ENCODE measurements at places on chromosomes 12 and 14.

GRCh38 chr12:93447555-93448290 is 6.0 kb upstream of the UBE2N start:
- no peak for DNase-seq

GRCh38 chr14:38255673-38256532 is at the start of gene CLEC14A:
Gene CLEC14A (minus strand): TSS chr14:38256093. CDS start chr14:38256022, 71 bp downstream.
- DNase-seq, result no peak

GRCh38 chr12:92444763-92445162 is 258.0 kb upstream of the PLEKHG7 start:
- no peak for DNase-seq

GRCh38 chr14:62125793-62126192 is 363.6 kb downstream of the SNAPC1 start:
- no peak for DNase-seq

GRCh38 chr12:103503546-103504480 is 8.0 kb upstream of the C12orf42 start:
- DNase-seq, result peak; percentile 61

- DNase-seq, result no peak
Measured at GRCh38 chr12:120249266-120249874, 16.2 kb downstream of the PXN start.

DNA sequence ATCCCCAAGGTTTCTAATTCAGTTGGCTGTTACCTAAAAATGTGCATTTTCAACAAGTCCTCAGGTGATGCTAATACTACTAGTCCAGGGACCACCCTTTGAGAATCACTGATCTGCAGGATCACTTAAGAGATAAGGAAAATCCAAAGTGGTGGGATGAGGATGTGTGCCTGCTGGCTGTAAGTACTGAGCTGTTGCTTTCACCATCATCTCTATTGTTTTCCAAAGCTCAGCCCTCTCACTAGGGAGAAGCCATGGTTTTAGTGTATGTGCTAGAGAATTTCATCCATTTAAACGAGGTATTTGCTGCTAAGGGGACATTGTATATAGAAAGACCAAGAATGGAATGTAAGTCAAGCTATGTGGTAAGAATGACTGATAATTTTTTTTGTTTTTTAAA is 202.3 kb downstream of the KIF21A start:
- no peak for DNase-seq

DNA sequence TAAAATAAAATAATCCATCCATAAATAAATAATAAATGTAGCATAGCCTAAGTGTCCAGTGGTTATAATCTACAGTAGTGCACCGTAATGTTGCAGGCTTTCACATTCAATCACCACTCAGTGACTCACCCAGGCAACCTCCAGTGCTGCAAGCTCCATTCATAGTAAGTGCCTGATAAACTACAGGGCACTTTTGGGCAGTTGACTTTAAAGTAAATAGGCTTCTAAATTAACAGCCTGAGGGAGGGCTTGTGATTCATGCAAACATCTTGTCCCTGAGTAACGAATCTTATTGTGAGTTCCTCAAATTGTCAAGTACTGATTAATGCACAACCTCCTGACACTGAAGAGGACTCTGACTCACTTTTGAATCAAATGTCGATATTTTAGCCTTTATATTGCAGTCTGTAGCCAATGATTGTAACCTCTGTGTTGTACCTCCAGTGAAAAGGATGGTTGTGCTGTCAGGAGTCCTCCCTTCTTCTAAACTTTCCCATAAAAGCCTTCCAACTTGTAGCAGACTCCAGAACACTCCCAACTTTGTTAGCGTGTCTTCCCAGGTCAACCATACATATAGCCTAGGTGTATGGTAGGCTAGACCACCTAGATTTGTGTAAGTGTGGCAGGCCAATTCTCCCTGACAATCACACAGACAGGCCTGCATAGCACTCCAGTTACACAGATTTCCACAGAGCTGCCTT is 55.0 kb upstream of the BICD1 start:
- no peak for DNase-seq
